Natural killer cell (primary cell): ENCODE measurements at places on chromosomes 6 and 20. TPM values are rescaled to one million over a fixed set of nuclear protein-coding genes. Genes with fewer than 3 reads are reported as not detected.

- no peak for DNase-seq
These were observed 1040.0 kb upstream of the MAP3K7 start for GRCh38 chr6:91626911-91627310.

Gene CFB
- total RNA-seq: not detected

- DNase-seq: no peak
These were observed 396.0 kb upstream of the BTBD3 start for GRCh38 chr20:11521476-11522365.

- DNase-seq: peak; percentile 51
These were observed 594 bp upstream of the CDKN1A start for GRCh38 chr6:36677753-36678487.

DNA sequence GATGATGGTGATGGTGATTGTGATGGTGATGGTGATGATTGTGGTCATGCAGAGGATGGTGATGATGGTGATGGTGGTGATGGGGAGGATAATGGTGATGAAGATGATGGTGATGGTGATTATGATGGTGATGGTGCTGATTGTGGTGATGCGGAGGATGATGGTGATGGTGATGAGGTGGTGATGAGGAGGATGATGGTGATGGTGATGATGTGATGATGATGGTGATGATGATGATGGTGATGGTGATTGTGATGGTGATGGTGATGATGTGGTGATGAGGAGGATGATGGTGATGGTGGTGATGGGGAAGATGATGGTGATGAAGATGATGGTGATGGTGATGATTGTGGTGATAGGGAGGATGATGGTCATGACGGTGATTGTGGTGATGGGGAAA, 333.7 kb downstream of the CDH4 start:
- no peak for DNase-seq

Gene CLPSL1
- total RNA-seq: not detected
